NCI-H1048 (cell line): ENCODE measurements at places on chromosomes 16 and 17.

DNA sequence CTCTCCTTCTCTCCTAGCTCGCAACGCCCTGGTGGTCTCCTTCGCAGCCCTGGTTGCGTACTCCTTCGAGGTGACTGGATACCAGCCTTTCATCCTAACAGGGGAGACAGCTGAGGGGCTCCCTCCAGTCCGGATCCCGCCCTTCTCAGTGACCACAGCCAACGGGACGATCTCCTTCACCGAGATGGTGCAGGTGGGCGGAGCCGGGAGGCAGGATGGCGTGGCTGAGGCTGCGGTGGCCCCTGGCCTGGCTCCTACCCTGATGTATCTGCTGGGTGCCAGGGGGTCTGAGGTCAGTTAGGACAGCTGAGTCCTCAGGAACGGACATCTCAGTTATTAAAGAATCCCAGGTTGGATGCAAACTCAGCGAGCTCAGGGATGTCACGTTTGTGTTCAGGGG lies 16.7 kb downstream of the SLC26A11 start:
- DNase-seq = no peak

- DNase-seq = no peak
Measured at GRCh38 chr16:48383009-48383876, 2.0 kb downstream of the SIAH1 start.

DNA sequence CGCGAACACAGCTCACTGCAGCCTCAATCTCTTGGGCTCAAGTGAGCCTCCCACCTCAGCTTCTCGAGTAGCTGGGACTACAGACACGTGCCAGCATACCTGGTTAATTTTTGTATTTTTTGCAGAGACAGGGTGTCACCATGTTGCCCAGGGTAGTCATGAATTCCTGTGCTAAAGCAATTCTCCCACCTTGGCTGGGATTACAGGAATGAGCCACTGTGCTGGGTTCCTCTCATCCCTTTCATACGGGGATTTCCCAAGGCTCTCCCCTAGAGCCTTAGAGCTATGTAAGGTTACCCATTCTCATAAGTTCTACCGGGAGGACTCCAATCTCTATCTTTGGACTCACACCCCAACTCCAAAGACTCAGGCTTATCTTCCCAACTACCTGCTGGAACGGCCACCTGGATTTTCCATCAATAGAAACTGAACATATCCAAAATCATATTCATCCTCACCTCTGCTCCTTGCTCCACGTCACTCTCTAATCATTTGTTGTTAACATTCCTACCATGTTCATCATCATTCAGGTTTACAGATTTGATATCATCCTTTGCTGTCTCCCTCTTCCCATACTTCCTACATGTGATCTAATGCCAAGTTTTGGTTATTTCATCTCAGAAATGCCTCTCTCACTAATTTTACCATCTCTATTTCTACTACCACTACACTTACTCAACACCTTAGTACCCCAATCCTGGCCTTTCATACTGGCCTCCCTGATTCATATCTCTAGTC lies 92.5 kb downstream of the NCOR1 start:
- no peak for DNase-seq

DNA sequence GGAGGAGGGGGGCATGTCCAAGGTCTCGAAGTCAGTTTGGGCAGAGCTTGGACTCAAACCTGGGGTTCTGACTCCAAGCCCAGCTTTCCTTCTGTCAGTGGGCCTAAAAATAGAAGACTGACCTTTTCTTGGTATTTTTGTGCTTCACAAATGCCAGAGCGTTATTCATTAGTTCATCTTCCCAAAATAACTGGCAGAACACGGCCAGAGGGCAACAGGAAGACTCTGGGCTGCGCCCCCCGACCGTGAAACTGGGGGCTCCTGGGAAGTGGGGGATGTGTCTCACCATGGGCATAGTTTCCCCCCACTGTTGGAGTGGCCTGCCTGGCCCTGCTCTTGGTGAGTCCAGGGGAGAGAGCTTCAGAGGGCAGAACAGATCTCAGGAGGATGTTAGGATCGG lies 94.0 kb downstream of the SOCS1 start:
- DNase-seq = no peak

DNA sequence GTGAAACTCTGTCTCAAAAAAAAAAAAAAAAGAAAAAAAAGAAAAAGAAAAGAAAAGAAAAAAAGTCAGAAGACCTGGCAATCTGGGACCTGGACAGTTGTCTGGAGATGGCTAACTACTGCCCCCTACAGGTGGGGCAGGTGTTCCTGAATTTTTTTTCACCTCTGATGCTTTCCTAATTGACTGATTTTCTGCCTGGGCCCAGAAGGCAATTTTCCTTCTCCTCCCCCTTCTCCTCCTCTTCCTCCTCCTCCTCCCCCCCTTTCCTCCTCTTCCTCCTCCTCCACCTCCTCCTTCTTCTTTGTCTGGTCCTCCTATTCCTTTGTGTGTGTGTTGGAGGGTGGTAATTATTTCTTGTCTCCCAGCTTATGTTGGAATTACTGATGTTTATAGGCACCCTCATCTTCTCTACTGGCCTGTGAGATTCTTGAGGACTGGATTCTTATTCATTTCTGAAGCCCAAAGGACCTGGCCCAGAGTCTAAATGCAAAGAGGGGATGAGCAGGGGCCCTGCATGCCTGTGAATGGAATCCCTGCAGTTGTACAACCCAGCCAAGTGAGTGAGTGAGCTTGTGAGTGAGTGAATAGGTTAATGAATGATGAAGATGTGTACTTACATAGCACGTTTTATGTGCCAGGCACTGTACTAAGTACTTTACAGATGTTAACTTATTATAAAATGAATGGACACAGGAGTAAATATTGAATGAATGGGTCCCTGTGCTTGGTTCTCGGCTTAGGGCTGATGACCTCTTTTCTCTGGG lies 26.9 kb downstream of the IRX5 start:
- no peak for DNase-seq

GRCh38 chr17:15480204-15480603 lies 12.8 kb upstream of the CDRT4 start:
- no peak for DNase-seq

DNA sequence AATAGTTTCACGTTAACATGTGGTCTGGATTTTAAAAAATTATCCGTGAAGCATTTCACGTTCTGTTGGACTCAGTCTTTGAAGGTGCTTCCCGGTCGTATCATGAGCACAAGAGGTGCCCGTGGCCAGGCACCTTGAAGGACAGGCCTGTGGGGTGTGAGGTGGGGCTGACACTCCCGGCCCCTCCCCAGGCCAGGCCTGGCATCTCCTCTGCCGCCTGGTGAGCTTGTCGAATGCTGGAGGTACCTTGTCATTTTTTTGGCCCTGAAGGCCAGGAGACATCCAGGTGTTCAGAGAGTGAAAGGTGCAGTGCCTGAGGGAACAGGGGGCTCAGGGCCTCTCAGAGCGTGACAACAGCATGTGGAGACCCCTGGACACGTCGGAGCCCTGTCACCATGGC lies 11.7 kb downstream of the ZNF469 start:
- no peak for DNase-seq

GRCh38 chr16:85173146-85173980 lies 61.1 kb upstream of the CIBAR2 start:
- no peak for DNase-seq

DNA sequence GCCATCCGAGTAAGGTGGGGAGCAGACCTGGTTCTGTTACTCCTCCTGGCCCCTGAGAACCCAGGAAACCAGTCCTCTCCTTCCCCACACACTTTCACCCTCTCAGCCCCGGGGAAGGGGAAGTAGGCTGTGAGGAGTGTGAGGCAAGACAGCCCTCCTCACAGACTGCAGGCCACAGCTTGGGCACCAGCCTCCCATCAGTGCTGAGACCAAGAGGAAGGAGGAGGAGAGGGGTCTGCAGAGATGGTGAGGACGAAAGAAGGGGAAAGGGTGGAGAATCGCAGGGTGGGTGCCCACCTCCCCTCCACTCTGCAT lies 7.0 kb downstream of the G6PC3 start:
- DNase-seq = no peak

GRCh38 chr16:70474320-70475053 lies 20.1 kb downstream of the FCSK start:
- DNase-seq = no peak

- DNase-seq = no peak
Measured at GRCh38 chr17:2137342-2138098, 82.6 kb downstream of the HIC1 start.

- DNase-seq = no peak
Measured at GRCh38 chr17:63571632-63572310, 21.5 kb downstream of the DCAF7 start.

DNA sequence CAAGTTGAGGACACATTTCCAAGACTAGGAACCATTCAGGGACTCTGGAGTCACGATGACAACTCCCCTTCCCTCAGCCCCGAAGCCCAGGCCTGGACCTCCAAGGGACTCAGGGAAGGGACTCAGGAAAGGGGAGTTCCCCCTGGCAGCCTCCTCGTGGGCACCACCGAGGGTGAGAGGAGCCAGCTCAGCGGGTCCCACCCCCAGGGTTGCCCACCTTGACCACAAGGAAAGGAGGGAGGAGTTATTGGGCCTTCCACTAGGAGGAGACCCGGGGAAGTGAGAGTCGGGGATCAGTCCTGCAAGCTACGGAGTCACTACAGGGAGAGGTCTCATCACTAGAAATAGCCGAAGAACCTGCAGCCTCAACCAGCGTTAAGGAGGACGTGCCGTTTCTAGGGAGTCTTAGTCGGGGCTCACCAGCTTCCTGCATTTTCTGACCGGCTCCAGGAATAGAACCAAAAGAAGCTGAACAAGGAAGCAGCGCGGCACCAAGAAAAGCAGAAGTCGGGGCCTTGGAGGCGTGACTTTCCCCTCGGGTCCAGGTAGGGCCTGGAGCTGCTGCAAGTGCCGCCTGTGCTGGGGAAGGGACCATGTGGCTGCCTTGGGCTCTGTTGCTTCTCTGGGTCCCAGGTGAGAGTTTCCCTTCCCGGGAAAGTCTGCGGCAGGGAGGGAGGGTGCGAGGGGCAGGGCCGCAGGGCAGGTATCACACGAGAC lies at the start of gene CD300A:
CD300A (plus strand) TSS at position 524 of the 717 bp plus-strand sequence; CDS start at position 594, 70 bp downstream.
- DNase-seq = no peak

GRCh38 chr16:68960910-68961309 lies 117.6 kb downstream of the TANGO6 start:
- no peak for DNase-seq

DNA sequence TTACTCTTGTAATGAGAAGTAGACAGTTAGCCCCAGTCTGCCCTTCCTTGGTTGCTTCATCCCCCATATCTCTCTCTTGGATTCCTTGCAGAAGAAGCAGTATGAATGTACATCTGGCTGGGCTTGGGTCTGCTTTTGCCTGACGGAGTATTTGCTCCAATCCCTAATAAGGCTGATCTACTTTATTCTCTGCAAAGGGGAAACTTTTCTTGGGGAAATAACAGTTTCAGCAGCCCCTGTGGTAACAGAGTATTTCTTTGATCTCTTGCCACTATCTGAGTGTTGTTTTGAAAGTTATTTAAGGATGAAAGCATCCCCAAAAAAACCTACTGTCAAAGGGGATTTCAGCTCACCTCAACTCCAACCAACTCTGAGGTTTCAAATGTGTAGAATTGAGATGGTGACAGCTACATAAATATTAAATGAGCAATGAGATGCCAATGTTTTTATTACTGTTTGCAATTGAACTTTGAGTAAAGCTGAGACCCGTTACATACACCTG lies 168.9 kb upstream of the NOG start:
- DNase-seq = no peak

DNA sequence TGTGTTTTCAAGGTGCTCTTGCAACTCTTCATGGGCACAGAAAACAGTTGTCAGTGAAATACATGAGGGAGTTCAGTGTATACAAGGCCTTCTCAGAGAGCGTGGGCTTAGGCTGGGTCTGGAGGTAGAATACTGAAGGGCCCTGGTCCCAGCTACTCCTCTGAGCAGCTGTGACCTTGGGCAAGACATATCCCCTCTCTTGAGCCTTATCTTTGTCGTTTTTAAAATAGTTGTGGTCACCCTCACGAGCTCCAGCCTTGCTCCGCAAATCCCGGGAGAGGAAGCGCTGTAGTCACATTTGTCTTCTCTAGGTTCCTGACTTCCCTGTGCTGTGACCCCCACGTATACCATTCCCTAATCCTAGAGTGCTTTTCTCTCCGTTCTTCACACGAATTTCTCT lies 3.6 kb downstream of the ZNRF1 start:
- no peak for DNase-seq

DNA sequence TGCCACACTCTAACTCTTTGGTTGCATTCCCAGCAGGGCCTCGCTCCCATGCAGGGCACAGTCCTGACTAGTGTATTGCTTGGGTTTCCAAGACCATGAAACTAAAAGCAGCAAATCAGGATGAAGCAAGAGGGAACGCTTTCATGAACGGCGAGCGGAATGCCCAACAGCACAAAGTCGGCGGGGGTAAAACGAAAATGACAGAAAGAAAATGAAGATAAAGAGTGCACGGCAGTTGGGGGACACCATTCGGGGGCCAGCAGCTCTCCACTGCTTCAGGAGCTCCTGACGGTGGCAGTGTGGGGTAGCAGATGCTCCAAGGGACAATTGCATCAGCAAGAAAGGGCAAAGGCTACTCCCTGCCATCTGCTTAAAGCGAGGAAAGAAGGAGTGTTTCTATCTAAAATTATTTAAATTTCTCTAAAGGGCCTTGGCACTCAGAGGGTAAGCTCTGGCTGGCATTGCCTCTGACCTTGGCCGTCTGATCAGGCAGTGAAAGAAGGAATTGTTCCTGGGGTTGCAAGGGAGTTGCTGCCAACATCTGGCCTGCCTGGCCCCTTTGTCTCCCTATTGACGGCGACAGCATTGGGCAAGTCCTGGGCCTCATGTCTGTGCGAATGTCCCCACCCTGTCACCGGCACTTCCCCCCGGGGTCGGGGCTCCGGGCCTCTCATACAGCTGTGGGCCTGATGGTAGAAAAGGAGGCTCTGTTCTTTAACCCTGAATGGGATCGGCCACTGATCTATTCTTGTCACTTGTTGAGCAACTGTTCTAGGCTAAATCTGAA lies 138.2 kb downstream of the CMIP start:
- no peak for DNase-seq

- no peak for DNase-seq
Measured at GRCh38 chr16:78709137-78709884, 609.9 kb downstream of the WWOX start.

GRCh38 chr16:75329943-75330342 lies 78.5 kb upstream of the BCAR1 start:
- no peak for DNase-seq

- no peak for DNase-seq
Measured at GRCh38 chr16:17921357-17921978, 415.1 kb downstream of the NPIPA8 start.

DNA sequence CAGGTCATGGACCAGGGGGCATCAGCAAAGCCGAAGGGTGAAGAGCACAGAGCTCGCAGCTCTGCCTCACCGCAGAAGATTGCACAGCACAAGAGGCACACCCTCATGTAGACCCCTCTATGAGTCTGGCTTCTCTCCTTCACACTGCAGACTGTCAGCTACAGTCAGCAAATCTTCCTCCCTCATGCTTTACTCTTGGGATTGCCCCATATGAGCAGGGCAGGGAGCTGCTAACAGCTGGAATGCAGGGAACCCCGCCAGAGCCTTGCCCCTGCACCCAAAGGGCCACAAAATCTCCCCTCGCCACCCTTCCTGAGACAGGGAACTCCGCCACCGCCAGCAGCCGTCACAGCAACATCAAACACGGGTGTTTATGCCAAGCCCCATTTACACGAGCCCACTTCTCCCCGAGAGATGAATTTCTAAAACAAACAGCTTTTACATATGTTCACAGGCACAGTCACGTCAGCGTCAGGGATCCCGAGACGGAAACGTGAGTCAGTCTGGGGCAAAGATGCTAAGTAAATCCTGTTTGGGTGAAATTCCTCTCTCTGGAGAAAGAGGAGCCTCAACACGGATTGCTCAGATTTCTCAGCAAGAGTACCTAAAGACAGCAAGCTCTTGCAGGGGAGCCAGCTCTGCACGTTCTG lies 121.9 kb downstream of the CDYL2 start:
- DNase-seq = no peak

- no peak for DNase-seq
Measured at GRCh38 chr17:75552425-75553294, 27.2 kb downstream of the LLGL2 start.

- DNase-seq = no peak
Measured at GRCh38 chr16:22174642-22175041, 12.3 kb downstream of the SDR42E2 start.
